ENCODE measurements at places on chromosomes 5 and 9.

GRCh38 chr9:27430750-27431535 is 93.1 kb upstream of the IFNK start:
- DNase-seq: no peak

DNA sequence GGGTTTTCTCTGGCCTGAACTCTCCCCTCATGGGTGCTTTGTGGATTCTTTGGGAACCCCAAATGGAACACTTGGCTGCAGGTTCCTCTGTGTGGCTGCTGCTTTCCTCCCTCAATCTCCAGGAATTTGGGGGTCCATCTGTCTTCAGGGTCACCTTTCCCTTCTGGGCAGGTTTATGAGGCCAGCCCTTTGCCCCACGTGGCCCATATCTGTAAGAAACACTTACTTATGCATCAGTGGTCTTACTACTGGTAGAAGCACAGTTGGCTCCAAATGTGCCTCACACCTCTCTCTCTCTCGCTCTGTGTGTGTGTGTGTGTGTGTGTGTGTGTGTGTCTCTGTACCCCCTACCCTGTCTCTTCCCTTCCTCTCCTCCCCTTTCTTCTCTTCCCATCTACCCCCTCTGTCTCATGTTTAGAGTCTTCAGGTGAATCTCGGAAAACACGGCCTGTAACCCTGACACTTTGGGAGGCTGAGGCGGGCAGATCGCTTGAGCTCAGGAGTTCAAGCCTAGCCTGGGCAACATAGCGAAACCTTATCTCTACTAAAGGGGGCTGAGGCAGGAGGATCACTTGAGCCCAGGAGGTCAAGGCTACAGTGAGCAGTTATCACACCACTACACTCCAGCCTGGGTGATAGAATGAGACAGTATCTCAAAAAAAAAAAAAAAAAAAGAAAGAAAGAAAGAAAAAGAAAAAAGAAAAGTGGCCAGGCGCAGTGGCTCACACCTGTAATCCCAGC is 26.8 kb downstream of the C5orf15 start:
- no peak for DNase-seq

- DNase-seq: no peak
These were observed 149.7 kb downstream of the ENC1 start for GRCh38 chr5:74490814-74491213.

GRCh38 chr9:35998333-35998732 is 38.4 kb upstream of the RECK start:
- no peak for DNase-seq

- no peak for DNase-seq
These were observed 43.3 kb upstream of the TJP2 start for GRCh38 chr9:69130456-69131441.

DNA sequence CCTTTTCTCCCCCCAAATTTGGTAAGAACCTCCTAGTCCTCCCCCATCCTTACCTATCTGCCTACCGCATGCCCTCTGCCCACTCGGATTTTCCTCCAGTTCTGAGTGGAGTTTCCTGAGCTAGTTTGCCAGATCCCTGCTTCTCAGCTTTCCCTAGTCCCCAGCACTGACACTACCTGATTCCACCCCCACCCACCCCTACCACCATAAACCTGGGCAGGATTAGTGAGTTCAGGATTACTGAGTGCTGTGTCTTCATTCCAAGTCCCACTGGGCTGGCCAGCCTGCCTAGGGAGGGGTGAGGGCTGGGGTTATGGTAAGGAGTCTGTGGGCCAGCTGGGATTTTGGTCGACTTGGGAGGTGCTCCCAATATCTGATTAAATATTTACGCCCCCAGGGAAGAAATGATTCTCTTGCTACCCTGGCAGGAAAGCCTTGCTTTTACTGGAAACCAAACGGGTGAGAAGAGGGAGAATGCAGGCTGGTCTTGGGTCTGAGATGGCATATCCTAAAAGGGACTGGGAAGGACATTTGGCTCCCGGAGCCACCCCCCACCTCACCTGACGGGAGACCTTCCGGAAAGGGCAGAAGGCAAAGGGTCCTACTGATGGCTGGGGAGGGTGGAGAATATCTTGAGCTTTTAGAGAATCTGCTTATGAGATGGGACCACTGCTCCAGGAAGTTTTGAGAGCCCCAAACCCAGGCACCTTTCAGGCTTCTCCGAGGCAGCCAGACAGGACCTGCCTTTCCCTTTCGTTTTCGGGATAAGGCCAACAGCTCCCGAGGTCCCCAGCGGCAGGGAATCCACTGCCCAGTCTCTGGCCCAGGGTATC is 3.7 kb downstream of the PITX1 start:
- DNase-seq: no peak

DNA sequence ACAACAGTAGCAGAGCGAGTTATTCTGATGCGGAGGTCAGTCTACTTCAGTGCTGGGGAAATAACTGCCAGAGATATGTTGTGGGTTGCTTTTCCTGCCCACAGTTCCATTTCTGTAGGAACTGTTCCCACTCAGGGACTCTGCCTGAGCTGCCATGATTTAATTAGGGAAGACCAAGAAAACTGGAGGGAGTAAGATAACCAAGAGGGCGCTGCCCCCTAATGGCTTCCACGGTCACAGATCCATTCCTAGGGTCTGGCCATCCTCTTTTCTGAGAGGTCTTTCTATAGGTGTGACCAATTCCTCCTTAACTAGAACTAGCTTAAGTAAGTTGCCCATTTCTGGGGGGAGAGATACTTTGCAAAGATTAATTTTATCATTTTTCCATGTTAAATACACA is 125.9 kb downstream of the APBA1 start:
- DNase-seq: no peak

DNA sequence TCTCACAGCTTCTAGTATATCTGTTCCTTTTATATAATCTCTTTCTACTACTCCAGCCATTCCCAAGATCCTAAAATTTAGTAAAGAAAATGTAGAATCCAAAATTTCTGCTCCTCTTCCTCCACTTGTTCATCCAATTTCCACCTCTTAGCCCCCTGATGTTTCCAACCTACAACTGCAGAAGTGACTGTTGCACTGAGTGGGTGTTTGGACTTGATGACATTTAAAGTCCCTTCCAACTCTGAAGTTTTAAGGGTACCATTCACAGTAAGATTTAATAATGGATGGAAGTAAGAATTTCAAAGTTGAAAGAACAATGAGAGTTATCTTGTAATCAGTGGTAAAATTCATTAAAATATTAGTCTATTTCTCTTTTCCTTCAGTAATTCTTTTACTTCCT is 5.5 kb downstream of the DIAPH1 start:
- no peak for DNase-seq

- DNase-seq: no peak
These were observed 14.9 kb upstream of the FEM1C start for GRCh38 chr5:115559524-115559923.

- no peak for DNase-seq
These were observed 51.5 kb downstream of the RAI14 start for GRCh38 chr5:34707451-34708107.

GRCh38 chr5:74016373-74016772 is 390.4 kb downstream of the ARHGEF28 start:
- DNase-seq: no peak

DNA sequence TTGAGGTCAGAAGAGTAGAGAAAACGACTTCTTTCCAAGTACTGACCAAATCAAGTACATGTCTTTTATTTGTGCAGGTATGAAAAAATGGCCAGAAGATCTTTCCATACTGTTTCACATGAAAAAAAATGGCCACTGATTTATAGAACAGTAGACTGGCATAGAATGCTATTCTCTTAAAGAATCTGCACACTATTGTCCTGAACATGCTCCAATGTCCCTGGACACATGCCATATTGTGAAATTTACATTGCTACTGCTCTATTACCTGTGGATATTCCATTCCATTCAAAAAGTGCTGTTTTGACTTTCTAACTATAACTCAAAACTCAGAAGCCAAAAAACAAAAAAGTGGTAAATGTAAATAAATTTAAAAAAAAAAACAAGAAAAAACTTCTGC is 60.6 kb downstream of the FBXL17 start:
- no peak for DNase-seq

DNA sequence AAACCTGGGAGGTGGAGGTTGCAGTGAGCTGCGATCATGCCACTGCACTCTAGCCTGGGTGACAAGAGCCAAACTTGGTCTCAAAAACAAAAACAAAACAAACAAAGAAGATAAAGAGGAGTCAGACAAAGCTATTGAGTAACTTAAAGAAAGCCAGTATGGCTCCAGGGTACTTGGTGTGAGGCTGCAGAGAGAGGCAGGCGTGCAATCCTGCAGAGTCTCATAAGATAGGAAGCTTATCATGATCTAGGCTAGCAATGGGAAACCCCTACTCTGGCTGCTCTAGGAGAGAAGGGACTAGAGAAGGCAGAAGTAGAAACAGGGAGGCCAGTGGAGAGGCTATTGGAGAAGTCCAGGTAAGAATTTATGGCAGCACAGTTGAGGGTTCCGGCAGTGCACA is 42.0 kb downstream of the ARRDC3 start:
- no peak for DNase-seq

GRCh38 chr5:132387640-132388117 is 18.2 kb downstream of the SLC22A5 start:
- DNase-seq: no peak

DNA sequence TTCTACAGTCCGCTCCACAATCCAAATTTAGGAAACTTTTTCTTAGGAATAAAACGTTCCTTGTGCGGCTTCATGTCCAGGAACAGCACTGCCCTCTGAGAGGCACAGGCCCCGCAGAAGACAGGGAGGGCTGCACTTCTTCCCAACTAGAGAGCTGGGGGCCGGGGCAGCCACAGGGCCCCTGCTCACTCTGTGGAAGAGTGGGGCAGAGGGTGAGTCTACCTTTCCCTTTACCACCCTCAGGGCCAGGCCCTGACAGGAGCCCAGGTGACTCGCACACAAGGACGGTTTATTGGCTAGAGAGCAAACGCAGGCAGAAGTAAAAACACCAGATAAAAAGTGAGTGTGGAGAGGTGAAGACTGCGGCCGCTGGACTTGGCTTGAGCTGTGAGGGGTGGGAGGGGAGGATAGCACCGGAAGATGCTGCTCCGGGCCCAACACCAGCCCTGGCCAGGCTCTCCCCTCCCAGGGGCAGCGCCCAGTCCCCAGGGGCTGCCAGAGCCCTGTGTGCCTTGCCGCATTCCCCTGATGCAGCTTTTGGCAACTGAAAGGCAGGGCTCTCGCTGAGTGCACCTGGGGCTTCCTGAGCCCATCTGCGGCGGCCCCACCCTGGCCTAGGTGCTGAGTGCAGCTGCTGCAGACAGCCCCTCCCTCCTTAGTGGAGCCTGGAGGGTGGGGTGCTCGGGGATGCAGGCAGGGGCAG is 20.2 kb downstream of the SH3GLB2 start:
- no peak for DNase-seq

GRCh38 chr9:81113453-81114124 is 575.8 kb downstream of the TLE1 start:
- no peak for DNase-seq

GRCh38 chr9:69029535-69029934 is 6.0 kb upstream of the FXN start:
- no peak for DNase-seq

DNA sequence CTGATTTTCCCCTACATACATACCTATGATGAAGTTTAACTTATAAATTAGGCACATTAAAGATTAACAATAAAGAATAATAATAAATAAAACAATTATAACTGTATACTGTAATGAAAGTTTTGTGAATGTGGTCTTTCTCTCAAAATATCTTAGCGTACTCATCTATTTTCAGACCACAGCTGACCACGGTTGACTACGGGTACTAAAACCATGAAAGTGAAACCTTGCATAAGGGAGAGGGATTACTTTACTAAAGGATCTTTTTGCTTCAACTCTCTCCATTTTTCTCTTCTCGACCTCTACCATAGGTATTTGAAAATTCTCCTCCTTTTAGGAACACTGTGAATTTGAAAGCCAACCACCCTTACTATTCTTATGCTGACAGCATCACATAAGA is 475.5 kb downstream of the CETN3 start:
- DNase-seq: no peak

GRCh38 chr5:122130152-122130551 is 806 bp downstream of the ZNF474 start:
- DNase-seq: no peak

DNA sequence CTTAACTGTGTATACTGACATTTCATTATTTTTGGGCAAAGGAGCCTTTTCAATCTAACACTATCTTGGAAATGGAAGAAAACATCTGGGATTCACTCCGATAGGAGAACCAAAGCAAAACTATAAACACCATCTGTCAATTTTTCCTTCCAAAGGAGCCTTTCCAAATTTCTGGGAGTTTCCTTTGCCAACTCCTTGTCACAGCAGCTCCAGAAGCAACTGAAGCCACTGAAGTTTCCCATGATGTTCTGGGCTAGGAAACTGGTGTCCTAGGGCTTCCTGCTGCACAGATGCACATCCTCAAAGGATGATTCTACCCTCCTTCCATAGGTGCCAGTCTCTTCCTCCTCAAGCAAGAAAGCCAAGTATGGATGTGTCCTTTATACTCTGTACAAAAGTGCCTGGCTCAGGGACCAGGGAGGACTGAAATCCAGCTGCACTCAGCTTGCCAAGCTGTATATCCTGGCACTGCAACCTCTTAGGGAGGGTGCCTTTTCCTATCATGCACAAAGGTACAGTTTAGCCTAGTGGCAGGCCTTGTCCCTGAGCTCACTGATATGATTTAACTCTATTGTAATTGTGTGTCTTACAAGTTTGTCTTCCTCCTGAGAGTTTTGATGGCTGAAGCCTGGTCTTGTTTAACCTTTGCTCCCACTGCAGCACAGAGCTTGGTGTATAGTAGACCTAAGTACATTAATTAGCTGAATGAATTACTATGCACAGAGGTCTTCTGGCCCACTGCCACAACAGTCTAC is 8.4 kb upstream of the UBAP1 start:
- no peak for DNase-seq

GRCh38 chr9:8895861-8896224 is 1096.3 kb upstream of the DMAC1 start:
- no peak for DNase-seq
